HFFc6 (cell line): ENCODE measurements at places on chromosomes 12 and 14. TPM values are rescaled to one million over a fixed set of nuclear protein-coding genes. Genes with fewer than 3 reads are reported as not detected.
A peak's percentile ranks its signal among the peaks of the same experiment; 100 is the strongest.

CMAS gene
- total RNA-seq, result 26.0 and 35.3 TPM in 2 replicates

LMNTD1 gene
- total RNA-seq, result 0.60 to 1.3 TPM (median 0.66 TPM) in 3 replicates

RASSF8 gene
- total RNA-seq, result 73.2 to 78.2 TPM (median 76.1 TPM) in 3 replicates

TAS2R43 gene
- total RNA-seq, result not detected in 3 replicates

AMHR2 gene
- total RNA-seq, result not detected in 2 replicates

MGST1 gene
- total RNA-seq, result 320 and 395 TPM in 2 replicates

NAA25 gene
- total RNA-seq, result 17.6 to 23.7 TPM (median 23.2 TPM) in 3 replicates

PLEK2 gene
- total RNA-seq, result 11.5 to 21.0 TPM (median 13.4 TPM) in 3 replicates

DPPA3 gene
- not detected in 3 replicates for total RNA-seq

ZC3H14 gene
- total RNA-seq, result 56.6 to 59.6 TPM (median 58.6 TPM) in 3 replicates

OR2AP1 gene
- total RNA-seq, result not detected in 3 replicates

LGMN gene
- 41.1 to 57.3 TPM (median 49.2 TPM) in 3 replicates for total RNA-seq

DNA sequence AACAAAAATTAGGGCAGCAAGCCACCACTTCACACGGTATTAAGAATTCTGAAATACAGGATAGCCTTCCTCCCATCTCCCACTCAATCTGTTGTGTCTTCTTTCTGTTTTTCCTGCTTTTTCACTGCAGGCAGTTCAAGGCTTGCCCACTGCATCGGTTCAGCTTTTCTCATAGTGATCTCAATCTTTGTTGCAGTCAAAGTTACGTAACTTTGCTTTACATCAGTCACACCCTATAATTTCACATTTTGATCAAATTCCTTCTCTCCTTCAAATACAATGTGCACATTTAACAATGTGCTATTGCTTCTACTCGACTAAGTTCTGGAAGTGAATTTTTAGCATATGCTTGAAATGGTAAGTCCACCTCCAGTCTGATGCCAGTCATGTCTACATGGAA is 217.6 kb downstream of the EFCAB11 start:
- no peak for DNase-seq

GRCh38 chr12:54579258-54579657 is 9.2 kb downstream of the PPP1R1A start:
- DNase-seq, result no peak

GRCh38 chr14:23285530-23286019 is 357 bp downstream of the HOMEZ start:
- no peak for DNase-seq

GRCh38 chr14:90383731-90384542 is 12.9 kb upstream of the CALM1 start:
- DNase-seq, result peak; percentile 9

GRCh38 chr14:104281768-104282301 is 143.4 kb downstream of the KIF26A start:
- DNase-seq, result no peak

DNA sequence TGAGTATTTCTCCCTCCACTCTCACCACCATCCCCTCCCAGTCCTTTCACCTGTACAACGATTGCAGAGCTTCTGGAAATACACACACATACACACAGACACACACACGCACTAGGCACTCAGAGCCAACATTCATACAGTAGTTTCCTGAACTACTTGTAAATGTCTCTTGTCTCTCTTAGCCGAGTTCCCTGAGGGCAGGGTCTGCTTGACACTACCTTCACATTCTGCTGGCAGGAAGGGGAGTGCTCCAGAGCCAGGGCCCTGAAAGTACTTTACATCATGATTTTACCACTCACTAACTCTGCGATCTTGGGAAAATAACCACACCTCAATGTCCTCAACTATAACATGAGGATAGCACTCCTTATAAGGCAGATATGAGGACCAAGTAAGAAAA is 82.7 kb downstream of the GAS2L3 start:
- no peak for DNase-seq

GRCh38 chr12:102093319-102093718 is 26.6 kb downstream of the NUP37 start:
- DNase-seq, result peak; percentile 8

GRCh38 chr14:67627519-67627918 is 7.8 kb downstream of the ARG2 start:
- no peak for DNase-seq

DNA sequence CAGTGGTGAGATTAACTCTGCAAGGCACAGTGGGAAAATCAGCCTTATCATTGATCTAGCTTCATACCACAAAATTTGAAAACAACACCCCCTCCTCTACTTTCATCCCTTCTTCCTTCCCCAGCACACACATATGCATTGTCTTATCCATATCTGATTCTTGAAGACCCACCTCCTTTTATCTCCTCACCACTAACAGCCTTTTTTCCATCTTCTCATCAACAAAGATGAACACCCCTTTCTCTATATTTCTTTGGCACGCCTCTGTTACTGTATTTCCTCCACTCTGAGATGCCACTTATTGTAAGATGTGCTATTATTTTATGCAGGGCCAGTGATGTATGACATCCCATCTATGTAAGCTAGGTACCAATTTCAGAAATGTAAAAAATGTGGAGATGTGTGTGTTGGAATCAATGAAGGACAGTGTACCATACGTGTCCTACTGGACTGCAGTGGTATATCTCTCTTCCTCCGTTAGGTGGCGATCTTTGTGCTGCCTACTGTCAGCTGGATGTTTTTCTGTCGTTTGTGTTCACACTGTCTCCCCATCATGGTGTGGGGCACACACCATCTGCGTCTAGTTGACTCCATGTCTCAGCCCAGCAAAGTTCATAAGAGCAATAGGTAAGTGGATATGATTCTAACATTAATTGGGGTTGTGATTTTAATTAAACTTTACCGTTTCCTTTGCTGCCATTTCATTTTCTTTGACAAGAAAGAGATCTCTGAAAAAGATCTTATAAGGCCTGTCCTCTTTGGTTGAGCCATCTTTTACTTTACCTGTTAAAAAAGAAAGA is 24.0 kb downstream of the CCDC38 start:
- DNase-seq, result peak; percentile 45

- no peak for DNase-seq
Measured at GRCh38 chr12:41120211-41120610, 67.9 kb upstream of the PDZRN4 start.

DNA sequence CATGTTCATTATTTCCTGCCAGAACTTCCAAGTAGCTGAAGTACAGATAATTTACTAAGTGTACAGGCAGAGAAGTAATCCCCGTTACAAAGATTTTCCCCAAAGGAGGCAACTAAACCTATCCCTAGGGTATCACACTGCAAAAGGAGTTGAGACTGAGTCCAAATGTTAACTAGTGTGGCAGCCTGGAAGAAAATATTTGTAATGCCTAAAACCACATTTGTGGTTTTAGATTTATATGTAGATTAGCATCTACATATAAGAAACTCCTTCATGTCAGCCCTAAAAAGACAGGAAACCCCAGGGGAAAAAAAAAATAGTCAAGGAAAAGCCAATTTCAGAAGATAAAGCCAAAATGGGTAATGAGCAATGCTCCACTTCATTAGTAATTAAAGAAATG is 1.4 kb upstream of the RNASE12 start:
- no peak for DNase-seq

- no peak for DNase-seq
Measured at GRCh38 chr14:51236314-51236713, 3.7 kb upstream of the TMX1 start.

- no peak for DNase-seq
Measured at GRCh38 chr12:14240873-14241220, 124.6 kb upstream of the ATF7IP start.

- DNase-seq, result peak; percentile 19
Measured at GRCh38 chr12:80805106-80805505, 88.4 kb downstream of the MYF5 start.

GRCh38 chr14:50402965-50403364 is 6.3 kb upstream of the CDKL1 start:
- DNase-seq, result peak; percentile 12

DNA sequence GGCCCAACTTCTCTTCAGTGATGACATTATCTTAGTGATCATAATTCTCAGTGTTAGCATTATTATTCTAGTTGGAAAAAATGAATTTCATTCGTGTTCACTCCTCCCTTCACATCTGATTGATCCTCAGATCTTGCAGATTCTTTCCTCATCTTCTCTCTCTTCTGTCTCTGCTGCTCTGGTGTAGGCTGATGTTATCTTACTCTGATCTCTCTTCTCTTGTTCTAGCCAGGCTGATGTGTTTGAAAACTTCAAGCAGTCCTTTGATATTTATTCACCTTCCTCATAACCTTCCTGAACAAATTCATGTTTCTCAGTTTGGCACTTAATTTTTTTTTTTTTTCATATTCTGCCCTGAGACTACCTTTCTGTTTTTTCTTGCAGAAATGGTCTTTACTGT is 5.6 kb upstream of the TBK1 start:
- DNase-seq, result no peak

DNA sequence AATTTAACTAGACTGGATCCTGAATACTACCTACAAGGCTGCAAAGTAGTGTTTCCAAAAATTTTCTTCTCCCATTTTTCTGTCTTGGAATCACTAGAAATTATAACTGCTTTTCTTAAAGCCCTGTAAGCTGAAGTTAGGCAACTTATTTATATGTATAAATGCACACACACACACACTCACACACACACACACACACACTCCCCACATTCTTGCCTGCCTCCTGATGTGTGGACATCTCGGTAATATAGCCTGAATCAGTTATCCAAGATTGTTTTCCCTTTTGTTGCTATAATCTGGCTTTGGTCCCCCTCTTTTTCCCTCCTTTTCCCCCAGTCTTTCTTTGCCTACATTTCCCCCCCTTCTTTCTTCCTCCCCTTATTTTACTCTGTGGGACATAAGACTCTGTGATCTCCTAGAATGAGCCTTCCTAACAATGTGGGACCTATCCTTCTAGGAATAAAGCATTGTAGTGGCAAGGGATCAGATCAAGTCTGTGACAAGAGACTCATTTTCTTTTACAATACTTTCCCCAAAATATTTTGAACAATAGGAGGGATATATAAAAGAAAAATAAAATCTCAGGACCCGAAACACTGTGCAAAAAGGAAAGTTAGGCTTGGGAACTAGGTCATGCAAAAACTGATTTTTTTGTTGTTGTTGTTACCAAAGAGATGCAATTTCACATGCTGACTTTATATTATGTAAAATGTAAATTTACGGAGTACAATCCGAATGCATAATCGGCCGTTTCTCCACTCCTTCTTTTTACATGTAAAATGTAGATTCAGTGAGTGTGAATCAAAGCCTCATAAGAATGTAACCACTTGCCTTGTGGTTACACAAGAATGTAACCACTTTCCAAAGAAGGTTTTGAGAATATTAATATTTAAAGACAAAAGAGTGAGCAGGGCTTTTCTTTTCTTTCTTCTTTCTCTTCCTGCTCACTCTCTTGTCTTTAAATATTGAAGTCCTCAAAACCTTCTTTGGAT is 26.3 kb upstream of the CD69 start:
- DNase-seq, result no peak

DNA sequence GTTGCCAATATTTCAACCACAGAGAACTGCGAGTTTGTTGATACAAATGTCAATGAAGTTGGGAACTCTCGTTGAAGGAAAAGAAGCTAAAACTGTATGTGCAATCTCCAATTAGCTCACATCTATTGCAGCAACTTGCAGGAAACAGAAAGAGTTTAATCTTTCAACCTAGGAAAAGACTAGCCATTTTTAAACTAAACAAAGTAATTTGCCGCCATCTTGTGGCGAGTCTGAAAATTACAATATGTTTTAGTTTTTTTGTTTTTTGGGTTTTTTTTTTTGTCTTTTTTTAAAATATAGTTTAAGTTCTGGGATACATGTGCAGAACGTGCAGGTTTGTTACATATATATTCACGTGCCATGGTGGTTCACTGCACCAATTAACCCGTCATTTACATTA is 131.2 kb upstream of the FOXG1 start:
- no peak for DNase-seq

- DNase-seq, result no peak
Measured at GRCh38 chr14:84003346-84003745, 1526.6 kb upstream of the FLRT2 start.

- no peak for DNase-seq
Measured at GRCh38 chr12:43655586-43655985, 103.0 kb downstream of the PUS7L start.

DNA sequence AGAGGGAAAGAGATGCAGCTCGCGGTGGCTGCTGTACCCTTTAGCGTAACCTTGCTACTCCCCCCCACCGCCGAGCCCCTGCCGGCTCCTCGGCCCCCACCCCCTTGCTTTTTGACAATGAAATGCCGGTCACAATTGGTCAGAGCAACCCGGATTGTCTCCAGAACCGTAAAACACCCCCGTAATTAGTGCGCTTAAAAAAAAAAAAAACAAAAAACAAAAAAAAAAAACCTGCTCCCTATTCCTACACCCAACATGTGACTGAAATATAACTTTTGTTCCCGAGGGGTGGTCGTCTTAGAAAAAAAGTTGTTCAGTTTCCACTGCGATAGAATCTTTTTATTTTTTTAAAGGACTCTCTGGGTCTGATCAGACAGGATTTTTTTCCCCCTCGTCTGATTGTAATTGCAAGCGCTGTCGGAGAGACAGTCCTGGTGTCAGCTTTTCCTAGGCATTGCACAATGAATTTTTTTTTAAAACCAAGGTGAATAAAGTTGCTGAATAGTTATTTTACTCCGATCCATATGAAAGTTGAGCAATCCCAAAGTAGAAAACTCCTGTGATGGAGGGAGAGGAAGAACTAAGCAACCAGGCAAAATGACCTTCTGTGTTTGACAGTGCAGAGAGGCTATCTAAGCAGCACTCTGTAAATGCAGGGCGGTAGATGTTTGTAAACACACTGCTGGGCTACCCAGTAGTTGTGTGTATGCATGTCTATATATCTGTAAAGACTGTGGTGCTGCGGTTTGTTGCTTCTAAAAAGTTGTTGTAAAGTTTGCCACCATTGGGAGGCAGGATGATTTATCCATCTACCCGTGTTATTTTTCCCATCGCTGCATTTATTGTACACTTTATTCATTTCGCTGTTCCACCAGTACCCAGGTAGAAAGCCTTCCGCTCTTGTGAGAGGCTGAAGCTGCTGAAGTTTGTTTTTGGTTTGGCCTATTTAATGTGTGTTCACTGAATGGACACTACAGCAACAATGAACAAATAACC is 1.1 kb downstream of the ETV6 start:
- peak; percentile 18 for DNase-seq

DNA sequence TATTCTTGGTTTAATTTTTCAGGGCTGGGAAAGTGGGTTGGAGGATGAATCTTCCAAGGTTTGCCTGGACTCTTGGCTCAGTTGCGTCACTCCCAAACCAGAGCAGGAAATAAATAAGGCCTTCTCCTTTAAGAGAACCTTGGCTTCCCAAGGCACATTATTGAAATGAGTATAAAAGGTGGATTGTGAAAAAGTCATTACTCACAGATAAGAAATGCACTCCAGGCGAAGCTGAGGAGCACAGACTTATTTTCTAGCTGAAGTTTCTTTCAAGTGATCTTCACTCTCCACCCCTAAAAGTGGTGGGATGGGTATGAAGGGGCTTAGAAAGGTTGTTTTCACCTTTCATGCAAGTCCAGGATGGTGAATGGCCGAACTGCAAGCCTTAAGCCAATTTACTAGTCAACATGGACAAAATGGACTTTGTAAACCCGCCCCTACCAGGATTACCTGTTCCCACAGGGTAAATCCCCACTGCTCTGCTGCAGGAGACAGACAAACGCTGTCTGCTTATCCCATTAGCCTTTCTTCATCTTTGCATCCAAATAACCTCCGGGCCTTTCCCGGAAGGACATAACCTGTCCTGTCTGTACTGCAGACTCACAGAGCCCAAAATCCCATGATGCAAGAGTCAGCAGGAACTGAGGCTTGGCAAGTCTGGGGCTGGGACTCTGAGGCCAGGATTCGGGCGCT is 207.6 kb downstream of the BCL11B start:
- no peak for DNase-seq
